Muscle of back (tissue), 13 donors: ENCODE measurements at places on chromosomes 4 and X. TPM values are rescaled to one million over a fixed set of nuclear protein-coding genes. Genes with fewer than 3 reads are reported as not detected.

DNA sequence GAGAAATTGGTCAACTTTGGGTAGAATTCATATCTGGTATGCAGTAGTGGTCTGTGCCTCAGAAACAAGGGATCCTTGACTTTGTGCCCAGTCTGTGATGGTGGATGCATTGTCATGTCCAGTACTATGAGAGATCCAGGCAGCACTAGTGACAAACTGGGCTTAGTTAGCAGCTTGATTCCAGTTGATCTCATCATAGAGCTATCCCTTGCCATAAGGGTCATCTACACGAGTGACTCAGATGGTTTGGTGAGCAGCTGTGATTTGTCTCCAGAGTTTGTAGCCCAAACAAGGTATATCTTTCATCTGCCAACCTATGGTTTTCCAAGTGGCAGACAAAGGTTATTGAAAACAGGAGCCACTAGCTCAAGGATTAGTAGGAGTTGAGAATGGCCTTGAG lies 298.8 kb downstream of the GBA3 start:
- no peak for DNase-seq

DNA sequence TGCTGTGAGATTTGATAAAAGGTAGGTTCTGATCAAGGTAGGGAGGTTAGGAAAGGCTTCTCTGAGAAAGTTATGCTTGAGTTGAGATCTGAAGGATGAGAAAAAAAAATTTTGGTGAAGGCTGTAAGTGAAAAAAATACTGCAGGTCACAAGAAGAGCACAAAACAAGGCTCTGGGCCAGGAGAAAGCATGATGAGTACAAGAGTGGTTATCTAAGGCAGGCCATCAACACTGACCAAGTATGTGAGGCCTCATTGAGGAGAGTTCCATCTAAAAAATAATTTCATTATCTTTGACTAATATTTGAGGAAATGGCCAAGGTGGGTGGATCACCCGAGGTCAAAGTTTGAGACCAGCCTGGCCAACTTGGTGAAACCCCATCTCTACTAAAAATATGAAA lies 71.6 kb upstream of the SLC4A4 start:
- DNase-seq = no peak

DNA sequence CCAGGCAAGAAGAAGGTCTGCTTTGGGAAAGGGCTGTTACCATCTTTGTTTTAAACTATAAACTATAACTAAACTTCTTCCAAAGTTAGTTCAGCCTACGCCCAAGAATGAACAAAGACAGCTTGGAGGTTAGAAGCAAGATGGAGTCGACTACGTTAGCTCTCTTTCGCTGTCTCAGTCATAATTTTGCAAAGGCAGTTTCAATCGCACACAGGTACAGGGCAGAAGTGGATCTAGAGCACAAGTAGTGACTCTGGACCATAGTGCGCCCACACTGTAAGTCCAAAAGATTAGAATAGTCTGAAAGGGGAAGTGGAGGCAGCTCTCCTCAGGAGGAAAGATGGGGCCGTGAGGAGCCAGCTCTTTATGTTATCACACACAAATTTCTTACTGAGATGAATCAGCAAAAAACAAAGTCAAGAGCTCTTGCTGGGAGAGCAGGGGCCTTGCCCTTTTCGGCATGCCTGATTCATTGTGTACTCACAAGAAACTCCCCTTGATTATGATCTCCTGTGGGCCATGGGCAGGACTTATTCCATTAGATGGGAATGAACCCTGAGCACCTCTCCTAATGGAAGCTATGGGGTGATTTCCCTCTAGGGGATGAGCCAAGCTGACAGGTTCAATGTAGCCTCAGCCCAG lies 58.6 kb downstream of the FUNDC1 start:
- no peak for DNase-seq

- no peak for DNase-seq
These were observed 3.8 kb upstream of the CITED1 start for GRCh38 chrX:72309297-72310071.

GRCh38 chr4:181619651-181620050 lies 623.6 kb upstream of the TENM3 start:
- no peak for DNase-seq

- no peak for DNase-seq
These were observed 21.9 kb downstream of the GPRIN3 start for GRCh38 chr4:89285745-89286144.

DNA sequence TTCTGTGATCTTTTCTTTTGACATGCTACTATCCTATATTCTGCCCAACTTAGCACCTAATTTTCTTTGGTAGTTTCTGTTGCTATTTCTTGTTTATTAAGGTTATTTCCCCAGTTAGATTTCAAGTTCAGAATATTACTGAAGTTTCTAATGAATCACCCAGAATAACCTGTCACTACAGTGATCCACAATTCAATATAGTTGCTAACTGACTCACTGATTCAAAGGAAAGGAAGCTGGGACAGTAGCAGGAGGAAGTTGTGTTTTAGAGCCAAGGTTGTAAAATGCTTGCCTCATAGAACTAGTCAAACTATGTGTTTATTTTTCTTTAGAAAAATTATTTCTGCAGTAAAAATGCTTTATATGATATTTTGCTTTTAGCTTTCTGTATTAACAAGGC lies 37.4 kb downstream of the PAK3 start:
- DNase-seq = no peak

DNA sequence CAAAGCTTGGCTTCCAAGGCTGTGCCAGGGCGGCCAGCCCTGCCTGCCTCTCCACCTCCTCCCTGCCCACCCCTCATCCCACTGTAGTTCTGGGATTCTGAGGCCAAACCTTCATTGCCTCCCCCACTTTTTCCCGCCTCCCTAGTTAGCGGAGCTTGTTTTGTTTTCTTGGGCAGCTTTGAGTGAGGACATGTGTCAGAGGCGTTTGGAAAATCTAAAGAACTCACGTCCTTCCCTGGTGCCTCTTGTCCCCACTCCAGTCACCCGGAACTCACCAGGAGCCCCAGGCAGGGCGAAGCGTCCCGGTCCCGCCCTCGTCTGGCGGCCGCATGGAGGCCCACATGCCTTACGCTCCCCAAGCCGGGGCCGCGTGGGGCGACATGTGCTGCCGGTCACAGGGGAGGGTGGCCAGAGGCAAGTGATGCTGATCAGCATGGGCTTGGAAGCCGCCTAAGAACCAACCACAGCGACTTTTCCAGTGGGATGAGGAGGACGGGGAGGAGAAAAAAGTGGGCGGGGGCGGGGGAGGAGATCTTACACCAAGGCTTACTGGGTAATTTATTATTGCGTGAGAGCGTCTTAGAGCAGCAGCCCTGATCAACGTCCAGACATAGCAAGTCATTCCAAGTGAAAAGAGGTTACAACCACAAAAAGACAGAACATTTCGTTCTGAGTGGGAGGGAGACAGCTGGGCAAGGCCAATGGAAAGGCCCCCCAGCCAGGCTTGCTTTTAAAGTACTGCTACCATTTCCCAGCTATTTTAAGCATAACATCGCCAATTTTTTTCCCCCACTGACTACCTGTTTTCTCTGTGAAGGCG lies 48.5 kb downstream of the PRPS1 start:
- DNase-seq = peak; percentile 77

DNA sequence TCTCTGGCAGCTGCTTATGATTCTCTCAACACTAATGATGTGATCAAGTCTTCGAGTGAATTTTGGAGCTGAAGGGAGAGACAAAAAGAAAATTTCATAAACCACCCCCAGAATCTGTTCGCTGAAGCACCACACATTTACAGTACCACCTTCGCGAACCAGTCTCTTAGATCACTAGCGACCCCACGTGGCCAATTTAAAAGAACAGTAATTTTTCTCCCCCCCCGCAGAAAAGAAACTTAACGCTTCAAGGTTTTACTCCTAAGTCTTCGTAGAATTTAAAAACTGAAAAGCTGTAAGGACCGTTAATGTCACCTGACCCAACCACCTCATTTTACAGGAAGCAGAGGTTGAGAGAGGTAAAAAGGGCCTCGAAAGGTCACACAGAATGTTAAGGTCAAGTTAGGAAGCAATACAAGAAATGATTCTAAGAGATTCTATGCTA lies 187.5 kb downstream of the QDPR start:
- peak; percentile 81 for DNase-seq

GRCh38 chr4:72860766-72861165 lies 208.8 kb downstream of the COX18 start:
- DNase-seq = no peak

- no peak for DNase-seq
These were observed 36.8 kb downstream of the MTMR1 start for GRCh38 chrX:150729956-150730355.

DNA sequence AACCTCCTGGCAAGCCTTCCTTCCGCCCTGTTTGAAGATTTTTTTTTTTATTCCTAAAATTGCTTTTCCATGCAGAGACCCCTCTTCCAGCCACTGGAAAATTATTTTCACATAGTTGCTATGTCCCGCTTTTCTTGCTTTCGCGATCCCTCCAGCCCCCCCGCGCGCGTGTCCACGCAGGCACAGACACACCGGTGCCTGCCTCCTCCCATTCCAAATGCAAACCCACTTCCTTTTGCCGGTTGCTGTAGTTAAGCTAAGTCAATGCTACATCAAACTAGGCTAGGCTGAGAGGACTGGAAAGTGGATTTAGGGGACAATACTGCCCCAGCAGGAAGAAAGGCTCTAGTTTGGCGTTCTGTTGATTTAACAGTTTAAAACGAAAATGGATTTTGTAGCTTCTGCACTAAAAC lies 111.0 kb downstream of the DHX15 start:
- DNase-seq = peak; percentile 39

DNA sequence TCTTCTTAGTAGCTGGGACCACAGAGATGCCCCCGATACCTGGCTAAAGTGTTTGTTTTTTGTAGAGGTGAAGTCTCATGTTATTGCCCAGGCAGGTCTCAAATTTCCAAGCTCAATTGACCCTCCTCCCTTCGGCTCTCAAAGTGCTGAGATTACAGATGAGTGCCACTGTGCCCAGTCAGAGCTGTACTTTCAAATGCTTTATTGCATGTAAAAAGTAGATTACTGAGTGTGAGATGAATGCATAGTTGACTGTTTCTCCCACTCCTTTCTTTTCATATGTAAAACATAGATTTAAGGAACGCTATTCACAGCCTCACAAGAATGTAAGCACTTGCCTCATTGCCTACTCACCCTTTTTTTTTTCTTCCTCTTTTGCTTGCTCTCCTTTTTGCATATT lies 984.4 kb upstream of the PABPC4L start:
- no peak for DNase-seq

The CENPVL2 gene
- not detected for polyA plus RNA-seq

The ATP8A1 gene
- 10.6 TPM for polyA plus RNA-seq

The MAOA gene
- 0.84 TPM for polyA plus RNA-seq

The MSX1 gene
- polyA plus RNA-seq = 2.5 TPM

The NXF2B gene
- polyA plus RNA-seq = not detected

The ENPP6 gene
- polyA plus RNA-seq = 14.4 TPM

The DDX53 gene
- not detected for polyA plus RNA-seq

The ADGRG4 gene
- 0.01 TPM for polyA plus RNA-seq

The XG gene
- polyA plus RNA-seq = 1.8 TPM

The P2RY4 gene
- not detected for polyA plus RNA-seq

The TRIML2 gene
- polyA plus RNA-seq = not detected
